ENCODE measurements at places on chromosomes 3 and 15. TPM values are rescaled to one million over a fixed set of nuclear protein-coding genes. Genes with fewer than 3 reads are reported as not detected.

Gene SLC9C1
- 0.14 TPM for polyA plus RNA-seq

Gene GOLGA8G
- not detected for polyA plus RNA-seq

Gene ARHGAP31
- polyA plus RNA-seq: 14.6 TPM

Gene GASK1A
- 1.5 TPM for polyA plus RNA-seq

Gene SCG5
- polyA plus RNA-seq: 0.48 TPM

Gene SEMA6D
- 6.5 TPM for polyA plus RNA-seq

Gene BNC1
- 0.34 TPM for polyA plus RNA-seq

Gene CATSPER2
- polyA plus RNA-seq: 2.5 TPM

Gene ZNF385D
- polyA plus RNA-seq: 0.86 TPM

Gene PCOLCE2
- polyA plus RNA-seq: 172 TPM

Gene KCNMB2
- polyA plus RNA-seq: 4.6 TPM

Gene MINDY2
- 10.7 TPM for polyA plus RNA-seq

Gene CIDEC
- polyA plus RNA-seq: 29.5 TPM

Gene OSTN
- 0.14 TPM for polyA plus RNA-seq

Gene INKA1
- 3.9 TPM for polyA plus RNA-seq

Gene CHRM5
- not detected for polyA plus RNA-seq

Gene CELF6
- 1.5 TPM for polyA plus RNA-seq

Gene GMPS
- polyA plus RNA-seq: 17.2 TPM

Gene COL6A5
- polyA plus RNA-seq: not detected

Gene PLSCR2
- polyA plus RNA-seq: not detected

Gene CTXN2
- not detected for polyA plus RNA-seq

Gene IL16
- polyA plus RNA-seq: 4.7 TPM

Gene FSTL1
- 134 TPM for polyA plus RNA-seq

Gene TM6SF1
- polyA plus RNA-seq: 13.8 TPM

Gene ADPRH
- polyA plus RNA-seq: 6.5 TPM

Gene TMIE
- polyA plus RNA-seq: 0.95 TPM

All from right cardiac atrium (tissue), 5 donors.